ENCODE measurements at places on chromosomes 11 and 22. TPM values are rescaled to one million over a fixed set of nuclear protein-coding genes. Genes with fewer than 3 reads are reported as not detected.

OR4A47 gene
- 0.21 TPM for total RNA-seq

IGSF9B gene
- 4.3 TPM for total RNA-seq

DCDC1 gene
- total RNA-seq, result 0.21 TPM

FAM83F gene
- 2.7 TPM for total RNA-seq

HOATZ gene
- not detected for total RNA-seq

KCNJ1 gene
- total RNA-seq, result 0.10 TPM

Data from mononuclear cell (primary cell).